Stimulated activated CD4-positive, alpha-beta T cell treated with anti-CD3 and anti-CD28 coated beads, Interleukin-15, amount 100 ng/mL, for 1 hour (primary cell): ENCODE measurements at places on chromosomes 12 and 14.

DNA sequence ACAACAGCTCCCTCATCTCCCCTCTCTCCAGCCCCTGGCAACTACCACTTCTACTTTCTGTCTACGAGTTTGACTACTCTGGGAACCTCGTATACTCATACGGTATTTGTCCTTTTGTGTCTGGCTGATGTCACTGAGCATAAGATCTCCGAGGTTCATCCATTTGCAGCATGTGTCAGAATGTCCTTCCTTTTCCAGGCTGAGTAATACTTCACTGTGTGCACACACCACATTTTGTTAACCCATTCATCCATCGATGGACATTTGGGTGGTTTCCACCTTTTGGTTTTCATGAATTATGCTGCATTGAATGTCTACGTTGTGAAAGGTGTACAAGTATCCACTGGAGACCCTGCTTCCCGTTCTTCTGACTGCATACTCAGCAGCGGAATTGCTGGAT, 24.1 kb upstream of the DLK1 start:
- DNase-seq = no peak

DNA sequence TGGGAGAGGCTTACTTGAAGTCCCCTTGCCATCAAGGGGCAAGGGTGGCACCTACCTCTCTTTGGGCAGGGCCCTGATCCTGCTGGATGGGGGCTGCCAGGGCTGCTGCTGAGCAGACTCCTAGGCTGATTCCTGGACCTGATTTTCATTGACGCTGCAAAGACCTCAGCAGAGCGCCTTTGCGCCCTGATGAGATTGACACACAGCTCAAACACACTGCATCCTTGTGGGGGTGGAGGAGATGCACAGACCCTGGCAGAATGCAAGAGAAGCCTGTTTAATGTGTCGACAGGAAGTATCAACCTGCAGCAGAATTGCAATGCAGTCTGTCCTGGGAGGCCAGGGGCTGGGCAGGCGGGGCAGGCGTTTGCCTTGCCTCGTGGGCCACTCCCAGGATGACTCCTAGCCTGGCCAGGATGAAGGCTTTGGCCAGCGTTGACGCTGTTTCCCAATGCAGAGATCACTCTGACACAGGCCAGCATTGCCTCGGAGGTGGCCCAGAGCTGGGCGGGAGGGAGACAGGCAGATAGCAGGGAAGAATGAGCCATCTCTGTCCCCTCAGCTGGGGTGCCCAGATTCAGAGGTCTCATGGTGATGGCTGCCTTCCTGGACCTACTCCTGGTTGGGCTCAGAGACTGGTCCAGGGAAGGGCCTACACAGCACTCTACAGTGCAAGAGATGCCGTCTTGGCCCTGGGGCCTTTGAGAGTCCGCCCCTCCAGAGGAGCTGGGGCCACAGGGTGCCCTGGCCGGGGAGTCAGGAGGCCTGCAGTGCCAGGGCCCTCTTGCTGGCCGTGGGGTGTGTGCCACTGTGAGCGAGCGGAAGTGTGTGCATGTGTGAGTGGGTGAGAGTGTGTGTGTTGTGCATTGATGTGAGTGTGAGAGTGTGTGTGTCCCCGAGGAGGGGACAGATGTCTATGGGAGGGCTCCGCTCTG, 108.3 kb downstream of the KIF26A start:
- DNase-seq = no peak

GRCh38 chr12:52946797-52947547, 1.9 kb upstream of the KRT18 start:
- DNase-seq = no peak

DNA sequence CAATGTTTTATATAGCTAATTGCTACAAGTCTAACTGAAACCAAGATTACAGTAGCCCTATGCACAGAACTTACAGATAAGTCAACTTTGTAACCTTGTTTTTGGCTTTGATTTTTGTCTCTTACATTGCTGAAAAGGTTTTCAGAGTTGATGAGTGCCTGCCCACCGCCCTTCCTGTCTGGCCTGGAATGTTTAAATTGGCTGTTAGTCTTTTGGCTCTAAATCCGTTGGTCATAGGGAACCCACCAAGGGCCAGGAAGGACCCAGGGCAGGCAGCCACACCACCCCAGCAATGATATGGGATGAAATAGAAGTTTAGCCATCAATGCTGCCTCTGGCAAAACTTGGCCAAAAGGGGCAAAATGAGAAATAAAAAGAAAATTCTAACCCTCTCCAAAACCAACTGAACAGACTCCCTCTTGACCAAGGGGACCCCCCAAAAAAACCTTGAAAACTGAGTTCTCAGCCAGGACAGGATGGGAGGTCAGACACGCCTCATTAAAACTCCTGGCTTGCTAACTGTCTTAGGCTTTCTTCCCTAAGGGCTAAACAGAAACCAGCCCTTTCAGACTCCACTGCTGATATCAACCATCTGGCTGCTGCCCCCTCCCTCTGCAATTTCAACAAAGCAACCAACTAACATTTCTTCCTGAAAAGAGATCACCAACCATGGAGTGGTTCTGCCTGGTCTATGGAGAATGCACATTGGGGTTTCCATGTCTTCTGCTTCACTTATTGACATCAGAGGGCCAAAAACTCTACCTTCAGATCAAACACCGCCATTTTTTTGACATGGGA, 242.1 kb upstream of the NOS1 start:
- no peak for DNase-seq

DNA sequence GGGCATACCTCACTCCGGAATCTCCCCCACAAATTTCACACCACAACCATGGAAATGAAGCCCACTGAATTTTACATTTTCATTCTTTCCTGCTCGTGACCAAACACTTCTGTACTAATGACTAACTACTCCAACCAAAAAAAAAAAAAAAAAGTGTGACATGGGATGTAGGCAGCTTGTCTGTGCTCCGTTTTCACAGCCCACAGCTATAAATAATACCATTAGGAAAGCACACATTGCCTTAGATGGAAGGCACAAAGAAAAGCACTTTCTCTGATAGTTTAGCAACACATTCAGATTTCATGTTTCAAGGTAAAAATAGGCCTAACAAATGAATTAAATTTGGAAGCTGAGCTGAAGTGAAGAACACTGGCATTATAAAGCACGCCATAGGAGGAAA, 42.5 kb downstream of the DUSP6 start:
- no peak for DNase-seq

GRCh38 chr12:74535536-74535935, 2.1 kb upstream of the ATXN7L3B start:
- no peak for DNase-seq

DNA sequence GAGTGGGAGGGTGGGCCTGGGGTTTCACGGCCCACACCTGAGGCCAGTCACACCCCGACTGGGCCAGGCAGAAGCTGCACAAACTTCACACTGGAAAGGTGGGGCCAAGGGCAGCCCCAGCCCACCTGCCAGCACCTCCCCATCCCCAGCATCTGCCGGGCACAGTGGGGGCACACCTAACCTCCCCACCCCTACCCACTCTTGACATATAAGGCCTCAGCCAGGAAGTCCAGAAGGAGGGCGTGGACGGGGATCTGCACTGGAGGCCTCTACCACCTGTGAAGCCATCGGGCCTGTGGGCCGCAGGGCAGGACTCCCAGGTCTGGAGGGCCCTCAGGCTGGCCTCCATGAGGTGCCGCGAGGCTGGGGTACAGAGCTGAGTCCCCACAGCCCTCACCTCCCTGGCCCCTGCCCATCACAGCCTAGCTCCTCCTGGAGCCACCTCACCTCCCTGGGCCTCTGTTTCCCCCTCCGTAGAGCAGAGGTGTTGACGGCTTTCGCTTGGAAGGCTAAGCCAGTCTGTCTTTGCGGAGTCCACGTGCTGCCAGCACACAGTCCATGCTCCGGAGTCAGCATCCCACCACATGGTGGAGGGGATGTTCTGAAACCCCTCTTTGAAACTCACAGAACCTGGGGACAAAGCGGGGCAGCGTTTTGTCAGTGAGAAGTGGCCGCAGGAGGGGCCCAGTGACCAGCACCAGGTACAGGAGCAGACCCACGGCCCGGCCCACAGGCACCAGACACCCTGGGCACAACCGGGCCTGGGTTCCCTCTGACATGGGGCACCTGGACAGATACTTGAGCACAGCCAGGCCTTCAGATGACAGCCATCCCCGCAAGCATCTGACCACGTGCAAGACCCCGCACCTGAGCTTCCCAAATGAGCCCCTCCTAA, 38.2 kb upstream of the INF2 start:
- DNase-seq = no peak

- no peak for DNase-seq
Measured at GRCh38 chr12:108772891-108773797, 41.8 kb upstream of the CORO1C start.

- DNase-seq = no peak
Measured at GRCh38 chr12:105072888-105073488, 11.3 kb downstream of the ALDH1L2 start.

- DNase-seq = no peak
Measured at GRCh38 chr12:64450711-64451486, 1.0 kb upstream of the TBK1 start.

DNA sequence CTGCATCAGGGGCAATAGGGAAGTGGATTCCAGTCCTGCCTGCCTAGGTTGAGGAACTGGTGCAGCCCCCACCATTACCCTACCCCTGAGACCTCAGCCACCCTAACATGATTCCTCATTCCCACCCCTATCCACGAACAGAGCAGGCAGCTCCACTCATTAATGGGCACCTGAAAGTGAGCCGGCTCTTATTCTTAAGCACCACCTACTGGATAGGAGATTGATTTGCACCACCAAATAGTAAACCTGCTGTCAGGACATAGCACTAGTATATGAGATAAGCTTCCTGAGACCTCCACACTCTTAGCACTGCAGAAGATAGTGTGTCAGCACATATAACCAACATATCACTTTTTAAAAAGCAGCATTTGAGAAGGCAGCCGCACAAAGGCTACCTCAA, 573.2 kb downstream of the SOX5 start:
- DNase-seq = no peak

- DNase-seq = no peak
Measured at GRCh38 chr12:100845095-100845494, 50.5 kb downstream of the ANO4 start.

- DNase-seq = no peak
Measured at GRCh38 chr12:123269395-123269892, 2.2 kb downstream of the CDK2AP1 start.

DNA sequence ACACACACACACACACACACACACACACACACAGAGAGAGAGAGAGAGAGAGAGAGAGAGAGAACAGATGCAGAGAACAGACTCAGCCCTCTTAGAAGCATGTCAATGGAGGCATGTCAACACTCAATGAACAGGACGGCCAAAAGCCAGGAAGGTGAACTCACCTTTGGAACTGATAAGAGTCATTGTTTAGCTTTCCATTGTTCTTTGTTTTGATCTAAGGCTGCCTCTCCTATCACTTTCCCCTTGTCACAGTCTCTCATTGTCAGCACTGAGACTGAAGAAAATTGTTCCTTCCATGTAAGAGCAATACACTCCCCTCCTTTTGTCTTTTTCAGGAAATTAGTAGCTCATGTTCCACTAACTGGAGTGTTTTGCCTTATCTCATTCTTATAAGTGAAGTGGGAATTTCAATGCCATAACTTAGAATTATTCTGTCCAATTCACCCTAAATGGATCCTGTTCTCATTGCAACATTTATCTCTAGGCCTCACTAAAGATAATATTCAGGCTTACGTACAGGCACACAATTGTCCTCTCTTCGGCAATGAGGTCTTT, 218.0 kb downstream of the DUSP6 start:
- DNase-seq = no peak

DNA sequence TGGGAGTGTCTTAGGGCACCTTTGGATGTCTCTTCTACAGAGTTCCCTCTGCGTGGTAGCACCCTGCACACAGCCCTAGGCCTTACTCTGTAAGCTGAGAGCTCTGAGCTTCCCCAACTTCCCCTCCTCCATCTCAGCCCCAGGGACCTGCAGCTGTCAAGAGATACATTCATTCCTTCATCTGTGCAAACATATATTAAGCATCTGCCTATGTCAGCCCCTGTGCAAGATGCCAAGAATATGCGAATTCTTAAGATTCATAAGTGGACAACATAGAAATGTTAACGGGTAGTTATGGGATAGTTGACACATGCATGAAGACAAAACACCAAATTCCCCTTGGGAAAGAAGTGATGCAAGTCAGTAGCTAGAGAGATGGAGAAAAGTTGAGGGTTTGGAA, 190.8 kb downstream of the SLC41A2 start:
- DNase-seq = no peak

DNA sequence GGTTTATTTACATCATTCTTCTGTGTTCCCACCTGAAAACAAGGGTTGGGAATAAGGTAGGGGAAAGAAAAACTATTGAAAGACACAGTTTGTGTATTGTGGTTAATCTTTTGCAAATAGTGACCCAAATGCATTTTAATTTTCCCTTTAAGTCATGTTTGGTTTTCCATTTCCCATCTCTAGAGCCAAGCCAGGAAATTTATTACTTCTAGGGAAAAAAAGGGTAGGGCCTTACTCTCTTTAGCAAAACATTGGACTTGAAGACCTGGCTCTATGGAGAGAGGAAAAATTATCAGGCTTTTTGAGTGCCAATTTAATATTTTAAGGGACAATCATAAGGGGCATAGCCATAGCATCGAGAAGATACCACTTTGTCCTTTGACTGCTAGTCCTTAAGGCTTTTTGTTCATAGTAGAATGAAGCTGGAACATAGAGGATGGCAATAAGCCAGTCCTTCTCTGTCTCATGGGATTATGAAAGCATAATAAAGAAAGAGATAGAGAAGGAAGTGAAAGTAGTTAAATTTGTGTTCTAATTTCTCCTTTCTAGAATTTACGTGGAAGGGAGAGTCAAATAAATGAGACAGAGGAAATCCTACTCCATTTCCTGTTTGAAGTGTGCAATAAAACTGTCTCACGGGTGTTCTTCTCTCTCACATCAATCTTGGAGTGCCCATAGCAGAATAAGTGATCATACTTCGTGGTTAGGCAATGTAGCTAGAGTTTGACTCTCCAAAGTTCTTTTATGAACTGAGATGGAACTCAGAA, 50.9 kb upstream of the PPFIA2 start:
- no peak for DNase-seq

- peak; percentile 19 for DNase-seq
Measured at GRCh38 chr12:66087365-66087943, 43.1 kb downstream of the LLPH start.

- no peak for DNase-seq
Measured at GRCh38 chr12:110286623-110287022, 5.6 kb downstream of the ATP2A2 start.

DNA sequence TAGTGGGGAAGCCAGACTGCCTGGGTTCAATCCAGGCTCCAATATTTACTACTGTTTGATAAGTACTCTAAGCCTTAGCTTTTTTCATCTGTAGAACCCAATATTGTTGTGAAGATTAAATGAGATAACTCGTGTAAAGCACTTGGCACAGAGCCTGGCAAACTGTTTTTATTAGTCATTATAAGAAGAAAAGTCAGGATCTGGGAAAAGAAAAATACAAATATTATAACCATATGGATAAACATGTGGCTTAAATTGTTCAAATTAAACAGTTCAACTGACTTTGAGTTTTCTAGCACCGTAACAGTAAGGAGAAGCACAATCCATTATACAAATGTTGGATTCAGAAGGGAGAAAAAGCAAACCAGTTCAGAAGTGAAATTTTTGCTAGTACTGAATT, 22.0 kb upstream of the CDK17 start:
- no peak for DNase-seq

DNA sequence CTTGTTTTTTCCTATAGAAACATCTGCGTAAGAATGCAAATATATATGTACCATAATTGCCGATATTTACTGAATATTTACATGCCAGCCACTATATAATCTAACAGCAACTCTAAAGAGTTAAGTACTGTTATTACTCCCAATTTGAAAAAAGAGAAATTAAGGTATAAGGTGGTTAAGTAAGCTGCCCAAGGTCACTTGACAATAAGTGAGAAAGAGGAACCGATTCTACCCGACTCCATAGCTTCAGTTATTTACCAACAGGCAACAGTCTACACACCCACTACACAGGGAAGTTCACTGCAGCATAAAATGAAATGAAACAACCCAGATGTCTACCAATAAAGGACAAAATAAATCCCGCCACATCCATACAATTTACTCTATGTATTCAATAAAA, 1.1 kb downstream of the MIS18BP1 start:
- DNase-seq = no peak
